M059J (cell line): ENCODE measurements at places on chromosomes 7 and 10. TPM values are rescaled to one million over a fixed set of nuclear protein-coding genes. Genes with fewer than 3 reads are reported as not detected.

Gene CALN1
- not detected in 2 replicates for total RNA-seq

DNA sequence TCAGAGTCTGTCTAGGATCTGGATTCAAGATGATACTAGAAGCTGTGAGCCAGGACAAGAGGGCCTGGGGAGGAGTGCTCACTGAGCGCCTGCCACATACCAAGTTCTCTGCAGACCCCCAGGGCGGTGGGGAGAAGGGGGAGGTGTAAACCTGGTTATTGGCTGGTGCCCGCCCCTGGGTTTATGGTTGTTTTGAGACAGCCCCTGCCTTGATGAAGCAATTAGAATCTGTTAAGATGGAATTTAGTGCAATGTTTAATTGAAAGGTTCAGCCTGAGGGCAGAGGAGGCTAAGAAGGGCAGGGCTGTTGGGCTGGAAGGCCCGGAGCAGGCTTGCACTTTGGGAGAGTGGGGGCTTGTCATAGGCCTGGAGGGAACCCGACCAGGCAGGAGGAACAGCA is 42.7 kb downstream of the PRF1 start:
- no peak for DNase-seq

DNA sequence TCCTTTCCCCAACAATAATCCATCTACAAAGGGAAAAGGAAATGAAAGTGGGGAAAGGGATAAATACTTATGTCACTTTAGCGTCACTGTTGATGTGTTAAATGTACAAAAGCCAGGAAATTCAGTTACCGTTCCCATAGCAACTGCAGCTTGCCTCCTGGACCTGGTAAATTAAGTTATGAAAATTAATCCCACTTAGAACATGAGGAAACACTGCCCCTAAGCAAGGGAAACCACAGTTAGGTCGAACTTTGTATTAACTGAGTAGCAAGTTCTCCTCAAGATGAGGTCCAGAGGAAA is 338.2 kb upstream of the AOAH start:
- DNase-seq: peak; percentile 25

- DNase-seq: no peak
Observed at GRCh38 chr7:131090886-131091692, 236.6 kb upstream of the MKLN1 start.

GRCh38 chr7:114919587-114919986 is 2.3 kb upstream of the MDFIC start:
- DNase-seq: no peak

GRCh38 chr10:107442035-107442505 is 277.6 kb upstream of the SORCS1 start:
- peak; percentile 50 for DNase-seq

DNA sequence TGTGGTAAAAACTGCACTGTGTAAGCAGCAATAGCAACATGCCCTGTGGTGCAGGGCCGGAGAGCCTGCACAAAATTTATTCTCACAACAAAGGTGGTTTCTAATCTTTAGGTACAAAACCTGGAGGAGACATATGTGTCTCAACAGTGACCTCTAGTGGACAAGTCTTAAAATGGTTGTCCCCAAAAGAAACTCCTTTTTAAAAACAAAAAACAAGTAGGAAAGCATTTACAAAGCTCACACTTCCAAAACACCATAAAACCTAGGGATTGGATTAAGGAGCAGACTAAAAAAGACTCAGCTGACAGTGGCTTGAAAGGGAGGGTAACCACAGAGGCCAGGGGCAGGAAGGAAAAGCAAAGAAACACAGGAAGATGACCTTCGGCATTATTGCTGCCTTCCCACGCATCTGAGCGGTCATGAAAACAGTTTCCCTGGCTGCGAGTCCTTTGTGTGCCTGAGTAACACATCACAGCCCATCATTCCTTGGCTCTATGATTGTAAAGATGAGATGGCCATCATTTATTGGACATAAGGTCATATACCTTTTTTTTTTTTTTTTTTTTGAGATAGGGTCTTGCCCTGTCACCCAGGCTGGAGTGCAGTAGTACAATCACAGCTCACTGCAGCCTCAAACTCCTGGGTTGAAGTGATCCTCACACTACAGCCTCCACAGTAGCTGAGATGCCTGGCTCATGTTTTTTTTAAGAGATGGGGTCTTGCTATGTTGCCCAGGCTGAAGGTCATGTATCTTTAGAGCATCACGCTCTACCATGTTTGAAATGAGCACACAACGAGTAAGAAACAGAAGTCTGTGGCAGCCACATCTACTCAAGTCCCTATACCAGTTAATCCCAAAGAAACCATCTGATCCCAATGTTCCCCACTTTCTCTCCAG is 39.5 kb downstream of the RSU1 start:
- peak; percentile 32 for DNase-seq

GRCh38 chr7:24877790-24878311 is 102.1 kb downstream of the OSBPL3 start:
- DNase-seq: no peak

GRCh38 chr10:87092861-87093631 is 1.6 kb downstream of the GLUD1 start:
- peak; percentile 79 for DNase-seq

DNA sequence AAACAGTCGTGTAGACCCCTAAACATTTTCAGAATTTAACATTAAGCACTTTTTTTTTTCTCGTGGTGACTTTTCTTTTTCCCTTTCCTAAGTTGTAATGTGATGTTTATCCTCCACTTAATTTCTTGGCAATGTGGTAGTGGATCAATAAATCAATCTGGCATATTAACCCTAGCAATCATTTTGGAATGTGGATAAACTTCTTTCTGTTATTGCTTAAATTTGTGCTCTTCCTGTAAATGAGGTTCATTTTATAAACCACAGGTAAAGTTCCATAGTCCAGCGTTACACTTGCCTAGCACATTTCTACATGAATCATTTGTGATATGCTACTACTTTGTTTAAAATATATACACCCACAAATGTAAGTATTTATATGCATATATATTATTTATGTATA is 247.4 kb upstream of the ETV1 start:
- no peak for DNase-seq

Gene ASZ1
- total RNA-seq: not detected in 2 replicates

DNA sequence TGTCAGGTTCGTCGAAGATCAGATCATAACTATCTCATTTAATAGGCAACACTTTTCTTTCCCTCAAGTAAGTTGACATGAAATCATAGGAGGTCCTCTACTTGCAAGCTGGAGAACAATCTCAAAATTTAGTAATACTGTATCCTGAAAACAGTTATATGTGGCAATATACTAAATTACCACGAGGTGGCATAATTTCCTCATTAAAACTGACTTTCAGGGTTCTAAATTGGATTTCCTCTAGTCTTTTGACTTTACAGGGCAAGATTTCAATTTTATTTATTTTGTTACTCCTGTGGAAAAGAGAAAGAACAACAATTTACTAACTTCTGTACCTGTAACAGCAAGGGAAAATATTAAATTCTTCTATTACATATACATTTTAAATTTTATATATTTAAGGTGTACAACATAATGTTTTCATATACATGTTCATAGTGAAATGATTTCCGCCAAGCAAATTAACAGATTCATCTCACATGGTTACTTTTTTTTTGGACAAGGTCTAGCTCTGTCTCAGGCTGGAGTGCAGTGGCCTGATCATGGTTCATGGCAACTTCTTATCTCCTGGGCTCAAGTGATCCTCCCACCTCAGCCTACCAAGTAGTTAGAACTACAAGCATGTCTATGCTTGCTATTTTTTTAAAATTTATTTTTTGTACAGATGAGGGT is 53.4 kb upstream of the CYP2C18 start:
- peak; percentile 19 for DNase-seq

DNA sequence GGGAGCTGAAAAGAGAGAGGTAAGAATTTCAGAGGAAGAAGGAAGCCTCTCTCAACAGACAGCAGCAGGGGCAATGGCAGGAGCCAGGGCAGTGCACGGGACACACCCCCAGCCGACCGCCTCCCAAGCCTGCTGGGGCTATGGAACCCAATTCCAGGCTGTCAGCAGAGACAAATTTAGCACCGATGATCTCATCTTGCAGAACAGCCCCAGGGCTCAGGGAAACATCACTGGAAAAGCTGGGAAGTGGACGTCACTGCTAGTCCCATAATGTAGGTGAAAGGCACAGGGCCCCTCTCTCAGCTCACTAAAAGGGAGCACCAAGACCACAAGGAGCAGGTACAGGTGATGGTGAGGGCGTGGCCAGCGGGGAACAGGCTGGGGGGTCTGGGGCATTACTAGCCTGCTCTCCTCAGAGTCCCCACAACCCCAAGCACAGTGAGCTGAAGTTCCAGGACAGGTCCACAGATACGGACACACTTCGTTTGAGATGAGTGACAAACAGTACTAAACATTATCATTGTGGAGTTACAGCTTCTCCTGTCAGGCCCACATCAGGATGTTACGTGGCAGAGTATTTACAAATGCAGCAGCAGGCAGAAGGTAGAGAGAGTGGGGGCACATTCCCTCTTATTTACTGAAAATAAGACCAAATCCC is 103.7 kb downstream of the PLXNA4 start:
- peak; percentile 94 for DNase-seq

GRCh38 chr10:86255405-86256251 is 111.0 kb downstream of the GRID1 start:
- no peak for DNase-seq

Gene SNX10
- total RNA-seq: 8.6 and 10.2 TPM in 2 replicates

GRCh38 chr10:90032519-90032918 is 331.1 kb downstream of the KIF20B start:
- DNase-seq: peak; percentile 79

GRCh38 chr7:17991866-17992648 is 35.6 kb downstream of the PRPS1L1 start:
- no peak for DNase-seq

- no peak for DNase-seq
Observed at GRCh38 chr10:70935631-70936030, 47.3 kb upstream of the PCBD1 start.

- DNase-seq: peak; percentile 92
Observed at GRCh38 chr10:72173619-72174296, 42.1 kb upstream of the ANAPC16 start.

Gene TMEM273
- not detected in 2 replicates for total RNA-seq

Gene OR2A42
- not detected in 2 replicates for total RNA-seq

DNA sequence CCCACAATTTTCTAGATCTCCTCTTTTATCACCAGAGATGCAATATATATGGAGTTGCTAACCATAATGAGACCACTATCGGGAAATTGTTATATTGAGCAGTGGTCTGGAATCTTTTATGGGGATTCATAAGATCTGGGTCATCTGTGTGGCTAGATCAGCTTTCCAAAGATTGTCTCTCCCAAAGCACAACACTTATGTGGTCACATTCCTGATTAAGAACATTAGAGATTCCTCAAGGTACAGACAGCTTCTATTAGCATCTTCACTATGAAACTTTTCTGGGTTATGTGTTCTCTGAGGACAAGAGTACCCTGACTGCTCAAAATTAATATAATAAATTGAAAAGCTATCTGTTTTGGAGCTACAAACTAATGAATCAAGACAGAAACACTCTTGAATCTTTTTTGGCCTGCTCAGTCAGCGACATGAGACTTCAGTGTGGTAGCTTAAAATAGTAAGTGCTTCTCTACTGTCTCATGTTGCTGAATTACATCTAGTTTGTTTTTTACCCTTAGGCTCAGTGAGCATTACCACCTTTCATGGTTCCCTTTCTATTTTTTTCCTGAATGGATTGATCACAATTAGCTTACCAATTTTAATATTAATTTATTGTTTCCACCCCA is 42.6 kb upstream of the STRIP2 start:
- no peak for DNase-seq

Gene SPDYE1
- total RNA-seq: not detected in 2 replicates

GRCh38 chr7:873367-874002 is 2.9 kb upstream of the GET4 start:
- peak; percentile 72 for DNase-seq

Gene ACADSB
- total RNA-seq: 2.3 and 3.8 TPM in 2 replicates

- no peak for DNase-seq
Observed at GRCh38 chr7:8613191-8613590, 179.8 kb downstream of the NXPH1 start.

Gene FAM180A
- 1.9 and 3.4 TPM in 2 replicates for total RNA-seq

- DNase-seq: peak; percentile 64
Observed at GRCh38 chr7:112414855-112415490, 35.3 kb upstream of the IFRD1 start.

GRCh38 chr10:5654218-5654755 is 12.1 kb downstream of the ASB13 start:
- DNase-seq: no peak

- DNase-seq: no peak
Observed at GRCh38 chr10:79221110-79222051, 125.9 kb upstream of the PPIF start.

- DNase-seq: peak; percentile 71
Observed at GRCh38 chr7:23261843-23262452, 15.4 kb downstream of the GPNMB start.

DNA sequence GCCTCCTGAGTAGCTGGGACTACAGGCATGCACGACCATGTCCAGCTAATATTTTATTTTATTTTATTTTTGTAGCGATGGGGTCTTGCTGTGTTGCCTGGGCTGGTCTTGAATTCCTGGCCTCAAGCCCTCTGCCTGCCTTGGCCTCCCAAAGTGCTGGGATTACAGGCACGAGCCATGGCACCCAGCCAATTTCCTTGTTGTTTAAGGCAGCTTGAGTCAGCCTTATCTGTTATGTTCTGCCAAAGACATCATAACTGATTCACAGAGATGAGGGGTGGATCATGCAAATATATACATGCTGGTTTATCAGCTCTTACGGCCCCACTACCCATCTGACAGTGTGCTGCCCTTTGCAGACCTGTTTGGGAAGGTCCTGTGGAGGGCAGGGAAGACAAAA is 826.7 kb downstream of the TYW1 start:
- DNase-seq: peak; percentile 78

GRCh38 chr7:37212556-37212955 is 236.1 kb downstream of the ELMO1 start:
- no peak for DNase-seq

DNA sequence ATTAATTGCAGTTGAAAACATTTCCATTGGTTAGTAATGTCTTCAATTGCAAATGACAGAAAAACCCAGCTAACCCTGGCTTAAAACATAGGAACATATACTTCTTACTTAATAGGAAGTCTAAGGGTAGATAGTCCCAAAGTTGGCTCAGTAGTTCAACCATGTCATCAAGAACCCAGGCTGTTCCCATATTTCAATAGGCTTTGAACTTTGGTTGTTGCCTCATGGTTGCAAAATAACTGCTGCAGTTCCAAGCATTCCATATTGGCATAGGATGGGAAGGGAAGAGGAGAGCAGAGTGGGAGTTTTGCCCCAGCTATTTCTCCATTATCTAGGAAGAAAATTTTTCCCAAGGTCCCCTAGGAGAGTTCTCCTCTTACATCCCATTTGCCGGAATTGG is 81.4 kb upstream of the EEPD1 start:
- DNase-seq: no peak

- DNase-seq: no peak
Observed at GRCh38 chr7:41787651-41788350, 84.9 kb upstream of the INHBA start.
